ENCODE measurements at places on chromosomes 2 and 18. TPM values are rescaled to one million over a fixed set of nuclear protein-coding genes. Genes with fewer than 3 reads are reported as not detected.

The UGT1A7 gene
- not detected for total RNA-seq

The PPP1R1C gene
- total RNA-seq: 0.29 TPM

The ASXL3 gene
- total RNA-seq: not detected

The KIAA2012 gene
- total RNA-seq: not detected

The GALR1 gene
- total RNA-seq: not detected

The CCDC74A gene
- total RNA-seq: 15.9 TPM

The BIRC6 gene
- total RNA-seq: 146 TPM

DNA sequence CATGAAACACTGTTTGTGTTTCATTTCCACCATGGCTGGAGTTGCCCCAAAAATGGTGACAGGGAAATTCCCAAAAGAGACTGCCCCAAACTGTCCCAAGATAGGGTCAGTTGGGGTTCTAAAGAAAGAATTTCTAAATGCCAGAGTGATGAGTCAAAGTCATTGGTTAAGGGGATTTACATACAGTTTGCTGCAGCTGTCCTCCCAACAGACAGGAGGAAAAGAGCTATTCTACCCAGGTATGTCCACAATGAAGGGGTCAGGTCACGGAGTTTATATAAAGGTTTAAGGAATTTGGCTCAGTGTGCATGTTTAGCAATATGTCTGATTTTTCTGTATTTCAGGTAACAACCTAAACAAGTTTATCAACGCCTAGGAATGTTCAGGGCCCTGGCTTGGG, 344.1 kb downstream of the TDRD15 start:
- DNase-seq: no peak
- H3K36me3 ChIP-seq: no peaks in the 10 kb centered on the region
- H3K4me3 ChIP-seq: no peak overlapping the region
- no peak overlapping the region for H3K27ac ChIP-seq

- peak overlapping the region; percentile 76 for H3K27ac ChIP-seq
- no peaks in the 10 kb centered on the region for H3K27me3 ChIP-seq
- peaks cover 32% of the 10 kb centered on the region for H3K4me1 ChIP-seq
These were observed 50.8 kb downstream of the PTPRM start for GRCh38 chr18:7617738-7618422.

- no peak overlapping the region for H3K27ac ChIP-seq
- no peaks in the 10 kb centered on the region for H3K36me3 ChIP-seq
- H3K4me3 ChIP-seq: no peak overlapping the region
These were observed 28.4 kb upstream of the KCNJ3 start for GRCh38 chr2:154670083-154670482.

- no peaks in the 10 kb centered on the region for H3K27me3 ChIP-seq
- no peak overlapping the region for H3K4me3 ChIP-seq
- DNase-seq: peak; percentile 66
- no peaks in the 10 kb centered on the region for H3K4me1 ChIP-seq
These were observed 20.2 kb upstream of the KLF11 start for GRCh38 chr2:10022966-10023662.
